ENCODE measurements at places on chromosomes 12 and 14.

- DNase-seq, result no peak
Measured at GRCh38 chr12:101604132-101604531, 9.4 kb downstream of the MYBPC1 start.

GRCh38 chr12:16370096-16370495 lies 22.7 kb downstream of the MGST1 start:
- DNase-seq, result no peak

DNA sequence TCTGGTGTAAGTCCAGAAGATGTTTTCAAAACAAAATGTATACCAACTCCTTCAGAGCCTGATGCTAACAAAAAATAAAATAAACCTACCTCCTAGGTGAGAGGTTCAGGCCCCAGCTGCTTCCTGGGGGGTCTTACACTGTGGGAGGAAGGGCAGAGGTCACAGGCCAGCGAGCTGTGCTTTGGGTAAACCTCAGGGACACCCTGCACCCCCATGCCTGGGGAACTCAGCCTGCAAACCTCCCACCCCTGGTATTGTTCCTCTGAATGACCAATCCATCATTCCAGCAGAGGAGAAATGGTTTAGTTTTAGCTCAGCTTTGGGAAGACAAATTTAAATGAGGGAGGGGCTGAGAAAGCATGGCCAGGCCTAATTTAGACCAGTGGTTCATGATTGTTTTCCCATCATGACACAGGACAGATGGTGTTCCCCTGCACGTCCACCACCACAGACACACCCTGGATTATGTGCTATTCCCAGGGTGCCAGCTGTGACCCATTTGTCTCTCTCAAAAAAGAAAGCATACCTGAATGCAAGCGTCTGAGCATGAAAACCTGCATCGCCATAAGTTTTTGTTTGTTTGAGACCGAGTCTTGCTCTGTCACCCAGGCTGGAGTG lies 14.5 kb upstream of the TFCP2 start:
- no peak for DNase-seq

DNA sequence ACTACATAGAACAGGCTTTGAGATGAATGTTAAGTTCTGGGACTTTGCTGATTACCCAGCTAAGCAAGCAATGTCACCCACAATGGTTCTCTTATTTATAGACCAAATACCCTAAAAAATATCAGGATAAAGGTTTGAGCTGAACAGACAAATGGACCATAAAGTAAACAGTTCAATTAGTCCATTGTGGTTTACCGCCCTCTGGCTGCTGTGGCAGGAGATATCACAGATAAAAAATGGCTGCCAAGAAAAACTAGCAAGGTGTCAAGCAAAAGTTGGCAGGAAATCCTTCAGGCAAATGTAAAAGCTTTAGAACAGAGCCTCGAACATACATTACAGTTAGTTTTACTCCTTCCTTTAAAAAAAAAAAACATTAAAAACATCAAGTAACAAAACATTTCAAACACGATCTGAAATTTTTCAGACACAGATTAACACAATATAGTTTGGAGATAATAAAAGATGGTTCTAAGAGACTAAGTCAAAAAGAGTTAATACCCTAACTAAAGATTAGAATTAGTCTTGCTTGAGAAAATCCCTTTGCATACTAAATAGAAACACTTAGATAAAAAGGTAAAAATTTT lies 41.3 kb downstream of the MED13L start:
- no peak for DNase-seq

DNA sequence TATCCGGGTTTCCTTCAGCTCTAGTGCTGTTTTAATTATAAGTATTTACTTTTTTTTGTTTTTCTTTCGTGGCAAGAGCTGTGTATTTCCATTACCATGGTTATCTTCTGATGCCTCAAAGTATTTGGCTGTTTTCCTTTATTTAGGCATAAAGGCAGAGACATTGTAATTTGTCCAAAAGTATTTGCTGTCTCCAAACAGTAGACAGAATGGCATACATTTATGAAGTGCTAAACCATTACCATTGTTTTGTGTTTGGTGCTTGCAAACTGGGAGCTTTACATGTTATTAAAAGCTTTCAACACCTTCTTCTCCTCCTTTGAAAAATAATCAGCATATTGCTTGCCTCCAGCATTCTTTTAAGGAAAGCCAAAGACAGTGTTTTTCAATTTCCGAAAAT lies 46.3 kb downstream of the FLRT2 start:
- DNase-seq, result no peak

Data from lower lobe of right lung (tissue), 2 donors.